Spinal cord (tissue), 10 donors: ENCODE measurements at places on chromosomes 16 and 17.

DNA sequence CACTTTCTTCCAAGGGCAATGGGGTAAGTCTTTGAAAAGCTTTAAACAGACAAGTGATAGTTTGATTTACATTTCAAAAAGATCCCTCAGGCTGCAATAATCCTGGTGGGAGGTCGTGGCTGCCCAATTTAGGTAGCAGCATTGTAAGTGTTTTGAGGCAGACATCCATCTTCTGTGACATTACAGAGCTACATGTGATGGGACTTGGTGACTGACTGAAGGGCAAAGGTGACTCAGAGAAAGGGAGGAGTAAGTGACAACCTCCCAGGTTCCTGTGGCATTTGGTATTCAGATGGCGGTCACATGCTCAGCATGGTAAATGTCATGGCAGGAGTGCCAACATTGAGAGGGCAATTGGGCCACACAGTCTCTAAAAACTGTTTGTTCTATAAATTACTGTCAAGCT is 26.5 kb downstream of the STAT3 start:
- DNase-seq: peak; percentile 17

DNA sequence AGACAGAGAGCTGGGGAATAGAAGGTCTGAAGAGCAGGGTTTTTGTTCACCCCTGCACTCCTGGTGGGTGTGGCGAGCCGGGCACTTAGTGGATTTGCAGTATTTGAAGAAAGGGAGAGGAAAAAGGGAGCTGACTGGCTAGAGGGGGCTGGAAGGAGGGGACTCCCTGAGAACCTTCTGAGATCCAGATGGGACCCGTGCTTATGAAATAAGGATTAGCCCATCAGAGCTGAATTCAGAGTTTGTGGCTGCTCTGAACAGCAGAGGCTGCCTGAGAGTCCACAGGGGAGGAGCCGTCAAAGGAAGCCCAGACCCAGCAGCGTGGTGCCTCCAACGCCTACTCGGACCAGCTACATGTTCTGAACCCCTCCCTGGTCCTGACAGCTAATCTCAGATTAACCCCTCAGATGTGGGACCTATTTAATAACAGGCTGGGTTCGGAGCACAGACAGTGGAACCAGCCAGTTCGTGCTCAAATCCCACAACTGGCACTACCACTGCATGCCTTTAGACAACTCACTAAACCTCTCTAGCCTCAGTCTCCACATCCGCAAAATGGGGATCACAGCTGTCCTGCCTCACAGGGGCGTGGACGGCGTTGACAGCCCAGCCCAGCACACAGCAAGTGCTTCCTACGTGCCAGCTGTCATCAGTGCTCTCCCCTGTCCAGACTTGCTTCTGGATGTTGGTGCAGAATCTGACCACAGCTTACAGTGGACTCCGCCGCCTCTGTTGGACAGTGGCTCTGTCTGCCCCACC is 70.6 kb downstream of the DYNLRB2 start:
- no peak for DNase-seq

- DNase-seq: no peak
These were observed 18.0 kb downstream of the C17orf67 start for GRCh38 chr17:56815711-56816110.

DNA sequence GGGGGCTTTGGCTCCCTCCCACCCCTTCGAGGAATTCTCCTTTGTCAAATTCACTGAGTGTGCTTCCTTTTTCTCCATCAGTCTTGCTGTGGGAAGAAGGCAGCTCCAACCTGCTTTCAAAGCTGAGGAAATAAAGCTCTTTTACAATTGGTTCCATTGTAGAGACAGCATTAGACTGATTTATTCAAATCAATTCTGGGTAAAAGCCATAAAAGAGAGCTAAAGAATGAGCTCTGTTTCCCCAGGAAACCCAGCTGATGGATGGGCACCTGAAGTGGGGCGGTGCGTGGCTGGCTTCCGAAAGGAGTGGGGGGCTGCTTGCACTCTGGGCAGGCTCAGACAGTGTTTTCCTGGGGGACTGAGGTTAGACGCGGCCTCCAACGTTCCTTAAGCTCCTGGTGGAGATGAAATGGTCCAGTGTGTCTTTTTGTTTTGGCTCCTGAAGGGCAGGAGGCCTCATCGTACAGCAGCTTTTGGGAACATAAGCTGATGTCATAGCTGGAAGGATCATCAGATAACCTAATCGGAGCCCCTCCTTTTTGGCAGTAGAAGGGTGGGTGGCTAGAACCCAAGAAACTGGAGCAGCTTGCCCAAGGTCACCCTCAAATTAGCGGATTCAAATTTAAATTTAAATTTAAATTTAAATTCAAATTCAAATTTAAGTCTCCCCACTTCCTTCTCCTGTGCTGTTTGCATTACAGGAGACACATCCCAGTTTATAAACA is 128.5 kb upstream of the EEF2KMT start:
- no peak for DNase-seq

DNA sequence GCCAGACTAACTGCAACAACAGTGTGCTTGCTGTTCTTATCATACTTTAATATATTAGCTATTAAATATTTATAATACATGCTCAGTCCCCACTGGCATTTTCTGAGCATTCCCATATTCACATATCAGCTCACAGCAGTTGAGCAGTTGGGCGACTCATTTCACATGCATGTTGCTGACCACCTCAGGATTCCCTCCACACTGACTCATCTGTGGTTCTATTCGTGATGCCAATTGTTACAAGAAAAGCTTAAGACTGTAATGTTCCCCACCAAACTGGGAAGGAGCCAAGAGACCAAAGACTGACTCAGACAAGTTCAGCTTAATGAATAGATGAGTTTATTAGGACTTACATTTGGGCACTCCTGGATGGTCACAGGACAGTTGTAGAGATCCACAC is 100.3 kb upstream of the KIF2B start:
- DNase-seq: no peak

DNA sequence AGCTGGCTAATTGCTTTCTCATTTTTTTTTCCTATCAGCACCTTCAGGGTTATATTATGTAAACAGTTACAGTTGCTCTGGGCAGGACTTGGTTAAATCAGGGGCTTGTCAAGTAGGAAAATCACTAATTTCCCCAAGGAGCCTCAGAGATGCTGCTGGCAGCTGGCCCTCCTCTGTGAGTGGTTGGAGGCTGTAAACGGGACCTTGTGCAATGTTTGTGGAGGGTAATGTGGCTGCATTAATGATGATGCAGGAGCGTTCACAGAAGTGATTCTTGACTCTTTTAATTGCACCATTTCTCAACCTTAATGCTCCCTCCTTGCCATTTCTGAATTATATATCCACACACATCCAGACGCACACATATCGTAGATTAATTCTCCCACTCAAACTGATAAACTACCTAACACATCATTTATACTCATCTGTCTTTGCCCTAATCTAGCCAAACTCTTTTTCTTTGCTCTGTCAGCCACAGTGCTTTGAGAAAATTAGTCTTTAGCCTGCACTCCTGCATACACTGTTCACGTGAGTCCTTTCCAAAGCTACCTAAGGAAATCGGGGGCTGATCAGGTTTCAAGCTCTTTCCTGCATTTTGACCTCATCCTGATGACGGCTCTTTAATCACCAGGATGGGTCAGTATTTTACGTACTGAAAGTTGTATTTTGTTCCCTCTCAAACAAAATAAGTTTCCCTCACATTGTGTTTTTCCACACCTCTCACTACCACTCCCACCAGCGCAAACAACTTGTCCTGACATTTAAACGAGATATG is 154.4 kb upstream of the PIRT start:
- peak; percentile 94 for DNase-seq

GRCh38 chr16:53159781-53160436 is 105.1 kb downstream of the CHD9 start:
- peak; percentile 10 for DNase-seq

DNA sequence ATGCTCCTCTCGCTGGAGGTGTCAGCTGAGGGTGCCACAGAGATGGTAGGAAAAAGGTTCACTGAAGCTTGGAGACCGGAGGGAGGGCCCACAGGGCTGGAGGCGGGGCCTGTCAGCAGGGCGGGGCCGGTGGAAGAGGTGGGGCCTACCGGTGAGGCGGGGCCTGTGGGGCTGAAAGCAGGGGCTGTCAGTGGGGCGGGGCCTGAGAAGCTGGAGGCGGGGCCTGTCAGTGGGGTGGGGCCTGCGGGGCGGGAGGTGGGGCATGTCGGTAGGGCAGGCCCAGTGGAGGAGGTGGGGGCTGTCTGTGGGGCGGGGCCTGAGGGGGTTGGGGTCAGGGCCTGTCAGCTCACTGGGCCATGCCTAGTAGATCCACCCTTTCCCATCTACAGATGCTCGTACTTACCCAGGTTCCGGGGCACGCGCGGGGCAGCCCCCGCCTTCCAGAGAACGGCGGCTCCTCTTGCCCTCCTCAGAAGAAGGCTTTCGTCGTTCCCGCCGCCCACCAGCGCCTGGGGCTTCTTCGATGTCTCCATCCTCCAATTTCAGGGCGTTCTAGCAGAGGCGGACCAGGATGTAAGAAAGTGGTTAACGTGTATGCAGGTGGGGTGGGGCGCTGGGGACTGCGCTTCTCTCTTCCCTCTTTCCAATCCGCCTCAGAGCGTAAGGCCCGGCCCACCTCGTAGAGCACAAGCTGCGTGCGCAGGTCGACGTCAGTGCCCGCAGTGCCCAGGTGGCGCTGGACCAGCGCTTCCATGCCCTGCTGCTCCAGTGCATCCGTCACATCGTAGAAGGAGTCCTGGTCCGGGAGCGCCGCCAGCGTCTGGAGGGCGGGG is 9.8 kb downstream of the TMEM208 start:
- DNase-seq: peak; percentile 63

- DNase-seq: no peak
These were observed 16.5 kb downstream of the CNTNAP1 start for GRCh38 chr17:42698736-42699414.

- DNase-seq: no peak
These were observed 71.2 kb upstream of the CDYL2 start for GRCh38 chr16:80875616-80876015.

DNA sequence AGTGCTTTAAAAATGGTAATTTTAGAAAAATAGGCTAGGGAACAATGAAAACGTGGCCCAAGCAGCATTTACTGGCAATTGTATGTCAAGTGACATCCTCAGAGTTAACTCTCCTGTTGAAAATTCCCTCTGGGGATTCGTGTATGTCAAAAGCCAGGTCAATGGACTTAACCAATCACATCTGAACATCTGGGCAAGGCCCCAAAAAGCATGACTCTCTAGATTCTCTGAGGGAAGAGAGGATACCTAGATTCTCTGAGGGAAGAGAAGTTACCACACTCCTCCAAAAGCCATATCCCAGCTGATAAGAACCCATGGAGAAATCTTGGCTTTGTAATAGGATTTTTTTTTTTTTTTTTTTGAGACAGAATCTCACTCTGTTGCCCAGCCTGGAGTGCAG is 23.5 kb downstream of the NFE2L1 start:
- no peak for DNase-seq

GRCh38 chr17:77608431-77608830 is 350.1 kb upstream of the TNRC6C start:
- no peak for DNase-seq

- DNase-seq: no peak
These were observed 56.2 kb downstream of the MAP2K6 start for GRCh38 chr17:69470702-69471101.
